Stimulated activated CD8-positive, alpha-beta memory T cell treated with anti-CD3 and anti-CD28 coated beads, Interleukin-4, amount 100 ng/mL, for 4 hours (primary cell): ENCODE measurements at places on chromosomes 3 and 15.

- DNase-seq = no peak
Measured at GRCh38 chr3:125410922-125411321, 35.8 kb upstream of the ZNF148 start.

- DNase-seq = no peak
Measured at GRCh38 chr15:32790352-32790999, 72.7 kb downstream of the GREM1 start.

DNA sequence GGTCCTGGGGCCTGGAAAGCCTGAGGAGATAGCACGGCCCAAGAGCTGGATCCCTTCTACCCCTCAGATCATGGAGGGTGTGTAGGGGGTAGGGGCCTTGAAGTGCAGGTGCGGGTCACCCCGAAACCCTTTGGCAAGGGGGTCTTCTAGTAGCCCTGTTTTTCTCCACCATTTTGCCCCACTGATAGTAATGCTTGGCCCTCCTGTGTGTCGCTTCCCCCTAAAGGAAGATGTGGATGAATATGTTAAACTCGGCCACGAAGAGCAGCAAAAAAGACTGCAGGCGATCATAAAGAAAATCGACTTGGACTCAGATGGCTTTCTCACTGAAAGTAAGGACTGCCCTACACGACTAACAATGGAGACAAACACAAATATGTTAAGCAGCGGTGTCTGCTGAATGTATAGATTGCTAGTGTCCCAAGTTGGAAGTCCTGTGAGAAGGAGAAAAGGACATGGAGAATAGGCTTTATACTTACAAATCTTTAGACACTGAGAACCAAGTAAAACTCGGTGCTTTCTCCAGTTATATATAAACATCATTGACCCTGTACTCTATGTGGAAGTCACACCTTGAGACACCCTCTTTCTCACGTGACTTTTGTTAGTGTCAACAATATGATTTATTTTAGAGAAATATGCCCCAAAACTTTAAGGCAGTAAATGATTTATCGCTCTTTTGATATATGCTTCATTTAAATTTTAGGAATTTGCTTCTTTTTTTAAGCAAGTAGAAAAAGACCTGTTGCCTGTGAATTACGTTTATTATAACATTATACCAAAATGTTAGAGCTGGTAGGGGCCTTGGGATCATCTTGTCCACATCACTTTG lies 802 bp downstream of the RCN2 start:
- no peak for DNase-seq

DNA sequence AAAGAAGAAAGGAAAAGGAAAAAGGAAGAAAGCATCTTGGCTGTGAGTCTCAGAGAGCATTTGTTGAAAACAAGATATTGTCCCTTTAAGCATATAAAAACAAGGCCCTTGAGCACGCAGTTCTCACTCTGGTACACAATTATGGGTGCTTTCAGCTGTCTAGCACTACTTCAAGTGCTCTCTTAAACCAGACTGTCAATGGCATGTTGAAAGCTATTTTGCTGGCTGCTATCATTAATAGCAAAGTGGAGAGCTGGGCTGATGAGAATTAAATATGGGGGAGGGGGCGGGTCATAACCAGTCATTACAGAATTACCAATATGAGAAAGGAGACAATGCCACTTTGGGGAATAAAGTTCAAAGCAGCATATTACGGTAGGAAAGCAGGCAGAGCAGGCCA lies 9.3 kb downstream of the TLE3 start:
- DNase-seq = no peak

- no peak for DNase-seq
Measured at GRCh38 chr15:55630858-55631257, 42.7 kb upstream of the PYGO1 start.

DNA sequence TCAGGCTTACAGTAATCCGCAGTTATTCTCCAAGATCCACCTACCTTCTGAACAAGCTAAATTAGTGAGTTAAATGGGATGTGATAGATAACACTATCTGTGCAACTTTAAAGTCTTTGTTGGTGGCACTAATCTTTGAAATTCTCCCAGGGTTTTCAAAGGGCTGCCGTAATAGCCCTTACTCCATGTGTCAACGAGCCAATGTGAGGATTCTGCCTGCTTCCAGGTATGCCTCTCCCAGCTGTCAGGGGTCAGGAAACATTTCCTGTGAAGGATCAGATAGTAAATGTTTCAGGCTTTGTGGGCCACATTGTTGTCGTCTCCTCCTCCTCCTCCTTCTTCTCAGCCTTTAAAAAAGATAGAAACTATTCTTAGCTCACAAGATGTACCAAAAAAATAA lies 20.2 kb upstream of the SCN5A start:
- DNase-seq = no peak

GRCh38 chr3:72034986-72035385 lies 250.0 kb upstream of the PROK2 start:
- DNase-seq = no peak

GRCh38 chr3:124999317-124999716 lies 56.5 kb downstream of the HEG1 start:
- DNase-seq = no peak

GRCh38 chr3:195209083-195209846 lies 61.7 kb downstream of the XXYLT1 start:
- no peak for DNase-seq

DNA sequence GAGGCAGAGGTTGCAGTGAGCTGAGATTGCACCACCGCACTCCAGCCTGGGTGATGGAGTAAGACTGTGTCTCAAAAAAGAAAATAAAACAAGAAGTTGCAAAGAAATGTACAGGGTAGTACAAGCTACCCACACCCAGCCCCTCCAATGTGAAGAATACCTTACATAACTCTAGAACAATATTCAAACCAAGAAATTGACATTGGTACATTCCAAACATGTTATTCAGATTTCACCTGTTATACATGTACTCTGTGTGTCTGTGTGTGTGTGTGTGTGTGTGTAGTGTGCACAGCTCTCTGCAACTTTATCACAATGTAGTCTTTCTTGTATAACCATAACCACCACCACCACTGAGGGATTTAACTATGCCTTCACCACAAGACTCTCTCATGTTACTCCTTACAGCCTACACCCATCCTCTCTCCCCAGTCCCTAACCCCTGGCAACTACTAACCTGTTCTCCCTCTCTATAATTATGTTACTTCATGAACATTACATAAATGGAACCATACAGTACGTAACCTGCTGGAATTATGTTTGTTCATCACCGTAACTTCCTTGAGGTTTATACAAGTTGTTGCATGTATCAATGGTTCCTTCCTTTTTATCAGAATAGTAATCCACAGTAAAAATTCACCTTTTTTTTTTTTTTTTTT lies 16.2 kb upstream of the TJP1 start:
- no peak for DNase-seq

- DNase-seq = no peak
Measured at GRCh38 chr3:12993517-12994356, 79.5 kb downstream of the IQSEC1 start.

DNA sequence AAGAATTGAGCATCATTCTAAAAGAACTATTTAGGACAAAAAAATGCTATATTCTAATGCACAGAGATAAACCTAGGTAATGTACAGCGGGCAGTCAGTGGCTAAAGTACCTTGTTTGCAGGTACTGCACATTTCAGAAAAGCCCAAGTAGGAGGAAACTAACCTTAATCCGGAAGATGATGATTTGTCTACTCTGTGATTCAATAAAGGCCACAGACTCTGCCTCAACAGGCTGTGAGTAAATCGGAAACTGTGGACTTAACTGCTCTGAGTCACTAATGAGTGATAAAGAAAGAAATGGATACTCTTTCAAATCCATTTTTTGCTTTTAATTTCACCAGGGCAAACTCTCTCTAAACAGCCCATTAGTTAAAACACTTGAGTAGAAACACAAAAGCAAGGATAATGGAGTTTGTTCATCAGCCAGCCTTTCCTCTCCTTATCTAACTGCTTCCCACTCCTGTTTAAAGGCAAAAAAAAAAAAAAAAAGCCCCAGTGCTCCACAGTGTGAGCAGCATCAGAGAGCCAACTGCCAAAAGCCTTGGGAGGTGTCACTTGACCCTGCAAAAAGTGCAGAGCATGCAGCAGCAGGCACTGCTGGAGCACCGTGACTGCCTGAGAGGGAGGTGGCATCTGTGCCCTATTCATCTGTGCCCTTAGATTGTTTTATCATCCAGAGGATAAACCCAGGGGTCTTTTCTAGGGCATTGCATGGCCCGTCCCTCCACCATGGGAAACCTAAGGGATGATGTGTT lies 187.7 kb downstream of the SATB1 start:
- DNase-seq = no peak

- DNase-seq = no peak
Measured at GRCh38 chr3:33057320-33058298, 39.3 kb downstream of the GLB1 start.

DNA sequence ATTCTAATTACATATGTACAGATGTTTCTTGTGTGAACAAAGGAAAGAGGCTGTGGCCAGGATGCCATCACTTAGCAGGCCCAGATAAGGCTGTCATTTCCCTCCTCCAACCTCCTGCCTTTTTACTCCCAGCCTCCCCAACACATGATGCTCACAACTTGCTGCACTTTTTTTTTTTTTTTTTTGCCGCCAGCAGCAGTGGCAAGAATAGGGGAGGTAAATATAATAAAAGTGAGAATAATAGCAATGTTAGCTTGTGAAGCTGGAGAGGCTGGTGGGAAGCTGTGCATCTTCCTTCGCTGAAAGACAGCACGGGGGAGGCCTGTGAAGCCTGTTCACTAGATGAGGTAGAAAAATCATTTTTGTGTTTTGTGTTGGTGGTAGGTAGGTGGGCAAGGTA lies 42.5 kb upstream of the MYO5C start:
- no peak for DNase-seq

DNA sequence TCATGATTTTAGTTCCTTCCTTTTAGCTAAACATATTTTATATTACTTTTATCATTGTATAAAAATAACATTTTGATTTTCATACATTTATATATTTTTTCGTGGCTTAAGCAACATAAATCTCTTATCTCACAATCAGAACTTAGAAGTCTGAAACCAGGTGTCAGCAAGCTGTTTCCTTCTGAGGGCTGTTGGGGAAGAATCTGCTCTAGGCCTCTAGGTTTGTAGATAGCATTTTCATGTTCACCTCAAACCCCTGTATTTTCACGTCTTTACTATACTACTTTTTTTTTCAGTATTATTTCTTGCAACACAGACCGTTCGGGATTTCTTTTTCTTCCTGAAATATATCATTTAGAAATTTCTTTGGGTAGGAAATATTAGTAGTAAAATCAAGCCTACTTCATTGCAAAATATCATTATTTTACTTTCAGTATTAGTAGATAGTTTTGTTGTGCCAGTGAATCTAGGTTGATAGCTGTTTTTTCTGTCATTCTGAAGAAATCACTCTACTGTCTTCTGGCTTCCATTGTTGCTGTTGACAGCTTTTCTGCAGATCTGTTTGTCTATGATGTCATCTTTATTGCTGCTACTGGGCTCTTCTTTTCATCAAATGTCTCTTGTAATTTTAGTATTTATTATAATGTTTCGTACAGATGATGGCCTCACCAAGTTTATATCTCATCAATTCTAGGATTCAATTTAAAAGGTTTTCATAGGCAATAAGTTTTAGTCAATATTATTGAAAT lies 756.3 kb downstream of the VGLL3 start:
- no peak for DNase-seq
